Activated T-helper 9 cell treated with anti-CD3 and anti-CD28 coated beads, Interleukin-2, amount 50 U/mL, for 16 hours (primary cell): ENCODE measurements at places on chromosomes 16 and 17.

DNA sequence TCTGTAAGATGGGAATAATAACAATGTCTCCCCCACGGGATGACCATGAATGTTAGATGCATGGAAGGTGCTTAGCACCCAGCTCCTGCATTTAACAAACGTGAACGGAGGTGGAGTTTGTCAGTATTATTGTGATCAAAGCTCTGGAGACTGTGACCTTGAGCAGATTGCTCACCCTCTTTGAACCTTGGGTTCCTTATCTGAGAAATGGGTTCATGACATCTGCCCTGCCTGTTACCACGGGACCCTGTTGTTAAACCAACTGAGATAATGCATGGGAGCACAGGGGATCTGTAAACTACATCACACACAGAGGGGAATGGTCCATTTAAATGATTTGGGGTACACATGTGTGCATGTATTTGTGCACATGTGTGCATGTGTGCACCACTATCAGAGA lies 29.6 kb downstream of the MRM1 start:
- no peak for DNase-seq

- no peak for DNase-seq
These were observed 43.6 kb downstream of the TBC1D16 start for GRCh38 chr17:79991924-79992648.

DNA sequence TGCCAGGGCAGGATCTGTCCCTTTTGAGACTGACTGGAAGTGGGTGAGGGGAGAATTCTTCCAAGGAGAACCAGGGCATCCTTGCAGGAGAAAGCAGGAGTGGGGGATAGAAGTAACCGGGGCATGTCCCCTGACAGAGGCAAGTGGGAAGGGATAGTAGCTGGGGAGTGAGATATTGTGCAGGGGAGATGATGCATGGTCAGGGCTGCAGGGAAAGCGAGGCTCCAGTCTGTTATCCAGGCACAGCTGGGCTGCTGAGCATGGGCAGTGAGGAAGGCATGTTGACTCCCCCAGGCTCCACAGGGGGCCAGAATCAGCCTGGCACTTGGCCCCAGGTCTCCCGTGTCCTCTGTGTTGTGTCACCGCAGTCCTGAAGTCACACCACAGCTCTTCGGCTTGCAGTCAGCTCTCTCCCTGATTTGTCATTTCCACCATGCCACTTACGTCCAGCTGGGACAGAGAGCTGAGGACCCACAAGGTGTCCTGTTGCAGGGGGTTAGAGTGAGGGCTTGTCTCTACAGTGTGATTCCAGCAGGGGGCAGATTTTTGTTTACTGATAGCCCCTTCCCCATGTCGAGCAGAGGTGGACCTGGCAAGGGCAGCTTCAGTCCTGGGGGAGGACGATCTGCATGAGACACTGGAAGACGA lies 40.9 kb downstream of the B9D1 start:
- no peak for DNase-seq

DNA sequence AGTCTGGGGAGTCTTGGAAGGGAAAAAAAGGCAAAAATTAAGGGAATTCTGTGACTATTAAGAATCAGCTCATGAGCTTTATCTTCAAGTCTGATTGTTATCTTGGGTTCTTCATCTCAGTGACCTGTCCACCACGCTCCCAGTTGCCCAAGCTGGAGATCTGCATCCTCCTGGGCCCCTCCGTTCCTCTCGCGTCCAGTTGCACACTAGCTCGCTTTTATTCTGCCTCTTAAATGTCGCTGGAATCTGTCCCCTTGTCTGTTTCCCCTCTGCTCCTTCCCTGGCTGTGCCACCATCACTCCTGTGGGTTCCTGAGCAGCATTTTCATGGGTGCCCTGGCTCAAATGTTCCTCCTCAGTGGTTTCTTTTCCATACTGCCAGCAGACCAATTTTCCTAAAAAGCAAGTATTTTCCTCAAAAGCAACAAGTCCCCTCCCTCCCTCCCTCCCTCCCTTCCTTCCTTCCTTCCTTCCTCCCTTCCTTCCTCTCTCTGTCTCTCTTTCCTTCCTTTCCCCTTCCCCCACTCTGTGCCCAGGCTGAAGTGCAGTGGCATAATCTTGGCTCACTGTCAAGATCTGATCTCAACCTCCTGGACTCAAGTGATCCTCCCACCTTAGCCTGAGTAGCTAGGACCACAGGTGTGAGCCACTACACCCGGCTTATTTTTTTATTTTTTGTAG lies 1.4 kb downstream of the ENDOV start:
- no peak for DNase-seq

- DNase-seq: no peak
These were observed 27.7 kb upstream of the RASD1 start for GRCh38 chr17:17523731-17524490.

DNA sequence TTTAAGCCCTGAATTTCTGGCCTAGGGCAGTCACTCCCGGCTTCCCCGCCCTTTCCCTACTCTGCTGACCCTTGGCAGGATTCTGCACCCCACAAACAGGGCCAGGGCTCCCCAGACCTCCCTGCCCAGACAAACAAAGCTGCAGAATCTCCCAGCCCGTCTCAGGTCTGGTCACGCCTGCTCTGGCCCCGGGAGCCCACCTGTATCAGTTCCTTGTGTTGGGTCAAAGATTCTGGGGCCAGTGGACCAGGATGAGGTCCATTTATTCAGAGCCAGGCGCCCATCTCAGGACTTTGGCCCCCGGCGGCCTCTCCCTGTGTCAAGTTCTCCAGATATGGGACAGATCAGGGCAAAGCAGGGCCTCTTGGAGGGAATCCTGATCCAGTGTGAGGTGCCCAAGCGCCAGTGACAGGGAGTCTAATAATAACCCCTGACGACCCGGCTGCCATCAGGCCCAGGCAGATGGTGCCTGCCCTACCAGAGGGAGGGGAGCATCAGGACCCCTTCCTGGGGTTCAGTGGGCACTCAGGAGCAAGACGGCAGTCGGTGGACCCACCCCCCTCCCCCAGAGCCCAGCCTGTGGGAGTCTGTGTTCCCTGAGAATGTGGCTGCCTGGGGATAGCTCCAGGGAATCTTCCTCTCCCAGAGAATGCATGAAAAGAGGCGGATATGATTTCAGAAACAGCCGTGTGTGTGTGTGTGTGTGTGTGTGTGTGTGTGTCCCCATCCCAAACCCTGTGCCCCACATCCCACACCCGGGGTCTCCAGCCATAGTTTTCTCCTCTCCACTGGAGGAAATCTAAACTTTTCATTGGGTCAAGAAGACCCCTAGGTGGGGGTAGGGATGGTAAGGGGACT lies 1.3 kb downstream of the TTYH2 start:
- DNase-seq: no peak

GRCh38 chr16:1323296-1324239 lies 9.9 kb upstream of the BAIAP3 start:
- DNase-seq: no peak

GRCh38 chr17:55420776-55421178 lies 858 bp downstream of the MMD start:
- DNase-seq: peak; percentile 11

GRCh38 chr16:18839555-18839954 lies 38.2 kb upstream of the ARL6IP1 start:
- no peak for DNase-seq
